Stimulated activated CD4-positive, alpha-beta T cell treated with anti-CD3 and anti-CD28 coated beads, Interleukin-15, amount 100 ng/mL, for 24 hours (primary cell): ENCODE measurements at places on chromosomes 4 and X.

DNA sequence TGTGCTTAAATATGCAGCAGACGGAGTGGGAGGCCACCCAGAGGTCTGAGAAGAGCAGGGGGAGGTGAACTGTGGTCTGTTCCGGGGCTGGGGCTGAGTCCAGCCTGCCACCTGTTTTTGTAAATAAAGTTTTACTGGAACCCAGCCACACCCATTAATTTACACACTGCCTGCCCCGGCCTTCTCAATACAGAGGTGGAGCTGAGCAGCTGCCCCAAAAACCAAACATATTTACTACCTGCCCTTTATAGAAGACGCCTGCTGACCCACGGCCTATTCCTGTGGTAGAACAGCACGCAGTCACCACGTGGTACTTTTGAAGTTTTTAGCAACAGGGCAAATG is 45.9 kb downstream of the FGFRL1 start:
- DNase-seq = no peak

DNA sequence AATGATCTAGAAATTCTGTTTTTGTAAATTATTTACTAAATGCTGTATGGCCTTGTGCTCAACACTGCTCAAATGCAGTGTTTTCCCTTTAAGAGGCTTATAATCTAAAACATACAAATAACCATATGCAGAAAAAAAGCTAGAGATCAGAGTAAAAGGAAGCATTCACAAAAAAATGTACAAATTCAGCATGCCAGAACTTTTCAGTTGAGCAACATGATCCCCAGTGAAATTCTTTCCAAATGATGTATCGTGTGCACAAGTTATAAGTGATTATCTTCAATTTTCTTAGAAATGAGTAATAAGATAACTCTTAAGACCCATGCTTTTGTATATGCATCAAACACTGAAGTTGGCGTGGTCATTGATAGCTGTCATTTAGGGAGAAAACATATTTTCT is 5.0 kb downstream of the GPC3 start:
- no peak for DNase-seq

DNA sequence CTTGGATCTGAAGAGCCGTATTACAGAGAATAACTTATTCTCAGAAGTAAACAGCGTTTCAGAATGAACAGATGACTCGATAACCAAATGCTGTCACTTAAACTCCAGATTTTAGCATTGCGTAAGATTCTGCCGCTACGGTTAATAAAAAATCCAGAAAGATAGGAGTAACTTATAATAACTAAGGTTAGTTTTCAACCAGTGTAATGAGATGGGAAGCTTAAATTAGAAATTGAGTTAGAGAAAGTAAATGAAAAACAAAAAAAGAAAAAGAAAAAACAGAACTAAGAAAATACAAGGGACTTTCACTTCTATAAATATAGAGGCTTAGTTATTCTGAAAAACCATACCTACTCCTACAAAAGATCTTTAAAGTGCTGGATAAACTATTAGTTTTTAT is 13.1 kb upstream of the PARM1 start:
- no peak for DNase-seq

DNA sequence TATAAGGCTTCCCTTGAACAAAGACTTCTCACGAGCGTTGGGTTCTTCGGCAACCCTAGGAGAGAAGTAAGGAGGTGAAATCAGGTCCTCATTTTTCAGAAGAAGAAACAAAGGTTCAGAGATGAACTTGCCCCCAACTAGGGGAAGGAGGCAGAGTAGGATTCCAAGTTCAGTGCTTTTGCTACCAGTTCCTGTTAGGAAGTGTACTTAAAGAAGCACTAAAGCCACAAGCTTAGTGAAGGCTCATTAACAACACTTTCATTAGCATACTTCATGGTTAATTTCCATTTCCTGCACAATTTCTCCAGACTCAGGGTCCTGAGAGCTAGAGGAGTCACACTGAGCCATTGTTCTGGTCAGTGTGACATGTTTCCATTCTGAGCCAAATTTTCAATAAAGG is 52.1 kb downstream of the VSIG4 start:
- DNase-seq = no peak

GRCh38 chr4:155073852-155074251 is 134.6 kb upstream of the NPY2R start:
- no peak for DNase-seq

DNA sequence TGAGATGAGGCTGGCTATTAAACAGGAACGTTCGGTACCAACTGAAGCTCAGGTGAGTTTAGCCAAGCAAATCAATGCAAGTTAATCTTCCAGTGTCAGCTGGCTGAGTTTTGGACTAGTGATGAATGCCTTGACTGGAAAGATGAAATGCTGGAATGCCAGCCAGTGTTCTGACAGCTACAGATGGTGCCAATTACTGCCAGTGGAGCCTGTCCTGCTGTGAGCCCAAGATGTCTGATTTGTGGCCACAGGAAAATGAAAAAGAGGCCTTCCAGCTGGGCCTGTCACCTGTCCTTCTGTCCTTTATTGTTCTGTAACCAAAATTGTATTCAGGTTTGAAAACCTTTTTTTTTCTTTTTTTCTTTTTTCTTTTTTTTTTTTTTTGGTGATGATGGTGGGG is 223.1 kb downstream of the AFF2 start:
- DNase-seq = no peak

DNA sequence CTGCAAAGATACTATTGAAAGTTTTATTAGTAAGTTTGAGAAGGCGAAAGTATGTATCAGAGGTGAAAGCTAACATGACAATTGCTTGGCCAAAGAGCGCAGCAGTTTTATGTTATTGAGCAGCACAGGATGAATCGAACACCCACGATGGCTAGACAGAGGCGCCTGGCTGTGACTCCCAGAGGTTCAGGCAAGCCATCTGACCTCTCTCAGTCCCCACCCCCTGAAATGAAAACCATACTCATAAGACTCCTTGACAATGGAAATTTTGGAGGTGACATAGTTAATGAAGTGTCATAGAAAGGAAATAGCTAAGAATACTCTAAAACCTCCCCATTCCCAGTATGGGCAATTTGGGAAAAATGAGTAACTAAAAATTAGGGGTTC is 70.6 kb downstream of the MGST2 start:
- peak; percentile 18 for DNase-seq

GRCh38 chrX:53337101-53337500 is 55.7 kb upstream of the IQSEC2 start:
- no peak for DNase-seq

DNA sequence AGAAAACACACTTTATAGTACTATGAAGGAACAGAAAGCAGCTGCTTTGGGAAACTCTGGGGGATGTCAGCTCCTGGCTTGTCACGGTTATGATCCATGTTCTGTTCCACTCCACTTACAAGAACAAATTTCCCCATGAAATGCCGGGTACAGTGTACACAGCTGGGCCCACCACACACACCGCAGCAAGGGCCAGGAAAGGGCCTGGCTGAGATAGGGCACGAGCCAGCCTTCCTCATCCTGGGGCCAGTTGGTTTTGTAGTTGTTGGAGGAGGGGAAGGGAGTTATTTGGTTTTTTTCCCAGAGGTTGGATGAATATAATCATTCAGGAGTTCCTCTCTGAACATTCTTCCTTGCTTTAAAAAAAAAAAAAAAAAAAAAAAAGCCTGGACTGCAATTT is 56.8 kb downstream of the SEPSECS start:
- no peak for DNase-seq

GRCh38 chrX:74521961-74522751 is 92.3 kb downstream of the RLIM start:
- DNase-seq = no peak

GRCh38 chr4:26748811-26749210 is 111.8 kb upstream of the STIM2 start:
- no peak for DNase-seq

- DNase-seq = peak; percentile 59
These were observed 554 bp downstream of the DCTD start for GRCh38 chr4:182916483-182917181.

GRCh38 chr4:48268956-48269860 is at the start of gene TEC:
TEC (minus strand) TSS chr4:48269838; CDS start chr4:48228614, 41,224 bp downstream.
- peak; percentile 63 for DNase-seq

DNA sequence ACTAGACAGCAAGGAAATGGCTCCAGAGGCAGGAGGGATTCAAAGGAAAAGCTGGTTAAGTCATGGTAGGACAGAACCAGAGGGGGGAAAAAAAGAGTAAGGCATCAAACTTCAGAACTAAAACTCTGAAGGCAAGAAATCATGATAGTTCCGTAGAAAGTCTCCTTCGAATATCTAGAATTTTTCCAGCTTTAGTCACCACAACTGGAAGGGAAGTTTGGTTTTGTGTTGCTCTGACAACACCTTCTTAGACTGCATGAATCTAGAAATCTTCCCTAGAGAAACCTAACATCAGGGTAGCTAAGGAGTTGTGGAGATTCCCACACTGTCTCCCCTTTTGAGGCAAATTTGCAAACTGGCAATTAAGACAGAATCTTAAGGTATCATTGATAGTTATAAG is 33.7 kb downstream of the AMMECR1 start:
- DNase-seq = no peak

DNA sequence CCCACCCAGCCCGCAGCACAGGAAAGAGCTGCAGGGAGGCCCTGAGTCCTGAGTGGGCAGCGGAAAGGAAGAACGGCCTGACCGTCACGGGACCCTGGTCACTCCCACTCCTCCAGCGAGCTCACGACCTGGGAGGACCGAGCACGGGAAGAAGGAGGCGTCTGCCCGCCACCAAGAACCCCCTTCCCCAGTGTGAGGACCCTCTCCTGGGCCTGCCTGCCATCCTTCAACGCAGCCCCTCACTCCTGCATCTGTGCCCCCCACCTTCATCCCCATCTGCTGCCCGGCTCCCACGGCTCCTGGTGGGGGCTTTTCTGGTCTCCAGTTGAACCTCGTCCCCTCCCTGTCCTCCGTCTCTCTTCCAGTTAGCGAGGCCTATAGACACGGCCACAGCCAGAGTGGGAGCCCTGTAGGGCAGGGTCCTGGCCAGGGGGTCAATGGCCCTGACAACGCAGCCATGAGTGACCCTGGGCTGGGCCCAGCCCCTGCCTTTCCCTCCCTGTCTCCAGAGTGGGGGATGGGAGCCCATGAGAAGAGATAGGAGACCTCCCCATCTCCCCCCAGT is 41.3 kb upstream of the MXD4 start:
- no peak for DNase-seq

GRCh38 chrX:124226129-124226528 is 106.3 kb upstream of the TEX13D start:
- no peak for DNase-seq

DNA sequence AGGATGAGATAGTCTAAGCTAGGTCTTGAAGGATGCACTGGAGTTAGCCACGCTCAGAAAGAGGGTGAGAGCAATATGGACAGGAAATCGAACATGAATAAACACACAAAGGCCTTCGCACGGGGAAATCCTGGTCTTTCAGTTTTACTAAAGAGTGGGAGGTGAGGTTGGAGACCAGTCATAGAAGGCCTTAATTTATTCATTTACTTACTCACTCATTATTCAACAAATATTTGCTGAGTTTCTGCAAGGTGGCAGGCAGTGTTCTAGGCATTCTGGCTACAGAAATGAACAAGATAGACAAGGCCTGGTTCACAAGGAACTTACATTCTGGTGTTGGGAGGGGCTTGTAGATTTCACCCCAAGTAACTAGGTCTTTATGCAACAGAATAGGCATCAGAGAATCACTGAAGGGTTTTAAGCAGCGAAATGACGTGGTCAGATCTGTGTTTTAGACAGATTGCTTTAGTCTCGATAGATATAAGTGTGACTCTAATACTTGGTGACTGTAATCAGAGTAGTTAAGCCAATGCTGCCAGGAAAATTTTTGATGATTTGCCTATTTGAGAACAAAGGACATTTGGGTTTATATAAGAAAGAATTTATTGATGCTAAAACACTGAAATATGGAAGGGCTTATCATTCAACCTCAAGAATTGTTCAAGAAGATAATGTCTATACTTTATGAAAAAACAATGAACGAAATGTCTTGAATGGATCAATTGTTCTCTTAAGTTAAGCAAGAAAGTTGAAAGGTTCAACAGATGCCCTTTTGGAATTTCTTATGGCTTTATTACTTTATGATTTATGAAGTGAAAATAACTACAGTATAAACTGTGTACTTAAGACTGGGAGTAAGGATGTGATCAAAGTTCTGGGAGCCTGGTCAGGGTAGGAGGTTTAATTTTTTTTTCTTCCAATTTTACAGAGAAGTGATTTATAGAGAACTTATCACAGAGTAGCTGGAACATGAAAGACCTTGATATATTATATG is 184.4 kb upstream of the CASK start:
- DNase-seq = peak; percentile 27

- no peak for DNase-seq
These were observed 1224.3 kb upstream of the TENM3 start for GRCh38 chr4:181018913-181019312.

- DNase-seq = peak; percentile 37
These were observed 1.0 kb downstream of the SCD5 start for GRCh38 chr4:82797405-82798111.

DNA sequence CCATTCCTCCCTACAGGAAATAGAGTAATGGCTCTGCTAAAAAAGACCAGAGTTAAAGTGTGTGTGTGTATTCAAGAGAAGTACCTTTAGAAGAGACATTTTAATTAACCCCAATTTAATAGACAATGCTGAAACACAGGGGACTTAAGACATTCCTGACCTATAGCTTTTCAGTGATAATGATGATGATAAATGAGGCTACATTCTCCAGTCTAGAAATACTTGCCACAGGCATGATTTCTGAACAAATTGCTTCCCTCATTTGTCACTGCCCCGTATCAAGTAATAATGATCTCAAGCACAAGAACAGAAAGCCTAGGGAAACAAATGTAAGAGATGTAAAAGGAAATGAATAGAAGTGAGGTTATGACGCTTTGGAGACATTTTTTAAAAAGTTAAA is 117.1 kb downstream of the UNC5C start:
- no peak for DNase-seq

GRCh38 chrX:27242581-27242980 is 220.6 kb downstream of the PPP4R3C start:
- DNase-seq = no peak

GRCh38 chr4:153281476-153281875 is 63.0 kb upstream of the MND1 start:
- no peak for DNase-seq

DNA sequence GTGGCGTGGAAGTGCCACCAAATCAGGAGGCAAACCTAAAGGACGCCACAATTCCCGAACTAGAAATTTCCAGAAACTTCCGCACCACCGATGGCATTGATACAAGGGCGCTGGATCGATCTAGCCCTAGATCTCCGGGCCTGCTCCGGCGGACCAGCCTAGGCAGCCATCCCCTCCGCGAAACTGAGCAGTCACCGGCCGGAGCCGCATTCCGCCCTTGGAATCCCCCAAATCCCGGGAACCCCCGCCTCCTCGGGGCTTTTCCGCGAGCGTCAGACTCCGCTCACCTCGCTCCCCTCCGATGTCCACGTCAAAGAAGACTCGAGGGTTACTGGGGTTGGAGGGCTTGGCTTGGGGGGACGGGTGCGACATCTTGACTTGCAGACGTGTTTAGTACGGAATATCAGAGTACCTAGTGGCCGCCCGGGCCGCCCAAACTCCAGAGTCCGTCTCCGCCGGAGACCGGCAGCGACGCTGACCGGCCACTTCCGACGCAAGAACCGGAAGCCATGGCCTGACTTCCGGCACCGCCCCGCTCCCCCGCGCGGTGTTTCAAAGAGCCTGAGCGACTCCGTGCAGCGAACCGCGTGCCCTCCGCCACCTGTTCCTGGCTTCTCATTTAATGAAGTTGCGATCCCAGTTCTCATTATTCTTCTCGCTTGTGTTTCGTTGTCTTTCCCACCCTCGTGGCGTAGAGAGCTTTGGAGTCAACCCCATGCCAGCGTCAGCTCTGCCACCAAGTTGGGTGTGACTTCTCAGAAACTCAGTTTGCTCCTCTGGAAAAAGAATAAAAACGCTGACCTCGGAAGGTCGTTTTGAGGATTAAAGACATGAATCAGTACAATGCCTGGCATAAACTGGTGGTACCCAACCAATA is at the start of gene PPID:
PPID (minus strand) TSS at position 480 of the 877 bp plus-strand sequence; CDS start at position 372, 108 bp downstream.
- peak; percentile 91 for DNase-seq
